ENCODE measurements at places on chromosomes 13 and 19.

DNA sequence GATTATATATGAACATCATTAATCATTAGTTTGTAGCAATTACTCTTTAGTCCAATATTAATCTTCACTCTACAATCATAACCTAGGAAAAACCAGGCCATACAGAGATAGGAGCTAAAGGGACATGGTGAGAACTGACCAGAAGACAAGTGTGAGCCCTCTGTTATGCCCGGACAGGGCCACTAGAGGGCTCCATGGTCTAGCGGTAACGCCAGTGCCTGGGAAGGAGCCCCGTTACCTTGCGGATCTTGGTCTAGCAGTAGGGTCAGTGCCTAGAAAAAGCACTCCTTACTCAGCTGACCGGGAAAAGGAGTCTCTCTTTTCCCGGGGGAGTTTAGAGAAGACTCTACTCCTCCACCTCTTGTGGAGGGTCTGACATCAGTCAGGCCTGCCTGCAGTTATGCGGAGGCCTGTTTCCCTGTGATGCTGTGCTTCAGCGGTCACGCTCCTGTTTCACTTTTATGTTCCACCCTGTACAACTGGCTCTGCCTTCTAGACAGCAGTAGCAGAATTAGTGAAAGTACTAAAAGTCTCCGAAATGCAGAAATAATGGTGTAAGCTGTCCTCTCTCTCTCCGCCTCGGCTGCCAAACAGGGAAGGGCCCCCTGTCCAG, 13.8 kb downstream of the OR7D4 start:
- DNase-seq: peak; percentile 77

DNA sequence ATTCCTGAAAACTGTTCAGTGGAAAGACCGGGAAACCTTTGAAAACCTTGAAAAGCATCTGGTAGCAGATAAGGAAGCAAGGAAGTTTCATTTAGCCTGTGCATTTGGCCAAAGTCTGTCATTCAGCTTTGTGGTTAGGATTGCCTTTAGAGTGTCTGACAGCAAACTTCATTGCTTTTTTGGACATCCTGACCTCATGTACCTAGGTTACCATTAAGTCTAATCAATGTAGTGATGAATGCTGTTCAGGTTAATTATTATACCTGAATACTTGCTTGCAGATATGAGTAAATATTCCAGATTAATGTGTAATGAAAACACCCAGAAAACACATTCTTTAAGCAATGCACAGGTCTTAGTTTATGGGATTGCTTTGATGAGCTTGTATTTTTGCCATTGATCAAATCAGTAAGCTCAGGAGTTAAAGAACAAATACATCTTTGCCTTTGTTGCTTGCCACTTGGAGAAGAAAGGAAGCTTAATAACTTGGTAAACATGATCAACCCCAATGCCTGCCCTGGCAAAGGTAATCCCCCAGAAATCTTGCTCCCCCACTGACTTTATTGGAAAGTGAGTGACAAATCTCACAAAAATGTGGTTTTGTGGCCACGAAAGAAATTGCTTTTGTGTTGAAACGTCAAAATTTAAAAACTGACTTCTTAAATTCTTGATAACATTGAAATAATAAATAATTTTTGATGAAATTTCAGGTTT, 87.4 kb downstream of the SLC15A1 start:
- no peak for DNase-seq

DNA sequence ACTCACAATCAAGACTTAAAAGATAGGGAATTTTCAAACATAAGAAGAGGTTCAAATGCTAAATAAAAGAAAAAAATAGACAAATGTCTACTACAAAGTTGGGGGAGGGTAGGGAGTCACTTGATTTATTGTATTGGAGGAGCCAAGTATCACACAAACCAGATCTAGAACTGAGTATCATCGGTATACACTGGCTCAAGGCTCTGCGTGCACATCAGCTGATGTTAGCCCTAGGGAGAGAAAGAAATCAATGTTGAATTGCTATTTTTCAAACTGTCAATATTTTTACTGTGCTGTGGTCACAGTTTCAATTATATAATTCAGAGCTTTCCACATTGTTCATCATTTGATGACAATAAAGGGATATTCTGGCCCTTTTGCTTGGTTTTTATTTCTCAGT, 54.9 kb upstream of the RXFP2 start:
- DNase-seq: no peak

DNA sequence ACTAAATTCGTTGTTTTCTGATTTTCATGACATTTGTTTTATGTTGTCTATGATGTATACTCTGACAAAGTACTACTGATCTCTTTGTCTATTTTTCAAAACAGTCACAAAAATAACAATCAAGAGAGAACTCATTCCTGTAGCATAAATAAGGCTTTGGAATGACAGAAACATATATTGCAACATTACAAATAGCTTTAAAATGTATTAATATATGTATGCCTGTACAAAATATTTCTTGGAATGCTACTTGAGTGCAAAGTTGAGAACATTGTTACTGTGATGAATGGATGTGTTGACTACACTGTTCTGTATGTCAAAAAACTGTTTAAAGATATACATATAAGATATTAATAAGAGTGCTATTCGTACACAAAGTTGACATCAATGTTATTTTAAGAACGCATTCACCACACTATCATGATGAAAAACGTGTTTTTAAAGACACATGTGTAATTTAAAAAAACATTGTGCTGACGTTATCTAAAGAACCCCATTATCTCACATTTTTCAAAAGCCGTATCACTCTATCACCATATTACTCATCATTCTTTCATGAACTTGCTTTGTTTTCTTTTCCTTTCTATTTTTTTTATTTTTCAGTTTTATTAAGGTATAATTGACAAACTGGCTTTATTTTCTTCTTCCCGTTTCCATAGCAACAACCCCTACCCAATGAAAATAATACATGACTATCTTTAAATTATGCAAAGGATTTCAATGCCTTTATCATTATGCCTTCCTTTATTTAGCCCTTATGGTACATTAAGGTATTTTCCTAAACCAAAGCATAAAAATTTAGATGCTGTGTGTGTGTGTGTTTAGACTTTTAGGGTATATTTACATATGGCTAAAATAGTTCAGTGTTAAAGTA, 918.8 kb downstream of the SLITRK1 start:
- peak; percentile 41 for DNase-seq

DNA sequence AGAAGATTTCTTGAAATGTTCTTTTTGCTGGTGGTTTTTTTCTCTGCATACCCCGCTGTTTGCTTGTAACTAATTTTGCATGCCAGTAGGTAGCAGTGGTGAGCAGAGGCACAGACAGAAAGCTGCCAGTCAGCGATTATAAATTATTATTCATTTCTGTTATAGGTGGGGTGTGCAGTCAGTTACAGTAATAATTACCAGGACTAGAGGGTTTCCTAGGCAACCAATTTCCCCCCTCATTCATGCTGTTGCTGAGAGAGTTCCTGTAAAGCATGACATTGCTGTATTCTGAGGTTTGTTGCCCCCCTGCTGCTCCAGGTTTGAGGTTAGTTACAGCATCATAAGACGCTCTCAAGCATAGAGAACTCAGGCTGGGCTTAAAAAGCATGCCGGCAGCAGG, 104.5 kb downstream of the URI1 start:
- DNase-seq: no peak

DNA sequence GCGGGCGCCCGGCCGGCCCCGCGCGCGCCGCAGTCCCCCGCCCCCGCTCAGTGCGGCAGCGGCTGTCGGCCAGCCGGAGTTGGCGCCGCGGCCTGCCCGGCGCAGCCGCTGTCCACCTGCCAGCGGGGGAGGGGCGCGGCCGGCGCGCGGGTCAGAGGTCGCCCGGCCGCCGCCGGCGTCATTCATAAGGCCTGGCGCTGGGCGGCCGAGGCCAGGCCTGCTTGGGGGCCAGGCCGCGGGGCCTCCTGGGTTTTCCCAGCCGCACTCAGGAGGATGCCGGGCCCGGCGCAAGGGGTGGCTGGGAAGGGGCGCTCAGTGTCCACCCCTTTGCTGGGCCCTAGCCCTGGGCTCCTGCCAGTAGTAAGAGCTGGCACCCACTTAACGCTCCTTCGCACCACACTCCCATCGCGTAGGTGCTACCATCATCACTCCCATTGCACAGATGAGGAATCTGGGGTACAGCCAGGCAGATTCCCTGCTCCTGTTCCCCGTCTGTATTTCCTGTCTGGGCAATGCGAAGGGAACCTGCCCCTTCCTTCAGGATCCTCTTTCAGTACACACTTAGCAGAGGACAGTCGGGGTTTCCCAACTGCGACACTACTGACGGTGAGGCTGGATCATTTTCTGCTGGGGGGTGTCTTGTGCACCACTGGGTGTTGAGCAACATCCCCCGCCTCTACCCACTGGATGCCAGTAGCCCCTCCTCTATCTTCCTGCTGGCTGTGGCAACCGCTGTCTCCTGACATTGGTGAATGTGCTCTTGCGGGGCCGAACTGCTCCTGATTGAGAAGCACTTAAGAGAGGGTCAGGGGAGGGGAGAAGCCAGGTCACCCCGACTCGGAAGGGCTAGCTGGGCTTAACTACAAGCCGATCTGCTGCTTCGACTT, 846 bp upstream of the PRKACA start:
- peak; percentile 32 for DNase-seq

DNA sequence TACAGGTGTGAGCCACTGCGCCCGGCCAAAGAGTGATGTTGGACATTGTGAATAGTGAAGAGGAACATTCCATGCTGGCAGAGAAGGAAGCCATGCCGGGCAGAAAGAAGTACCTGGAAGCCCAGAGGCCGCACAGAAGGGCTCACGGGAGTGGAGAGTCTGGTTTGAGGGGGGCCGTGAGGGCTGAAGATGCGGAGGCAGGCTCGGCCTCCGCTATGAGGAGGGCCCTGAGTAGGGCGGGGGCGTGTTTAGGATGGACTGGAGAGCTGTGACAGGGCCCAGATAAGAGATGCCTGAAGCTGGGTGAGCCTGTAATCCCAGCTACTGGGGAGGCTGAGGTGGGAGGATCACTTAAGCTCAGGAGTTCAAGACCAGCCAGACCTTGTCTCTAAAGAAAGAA, 1.6 kb downstream of the JOSD2 start:
- DNase-seq: no peak

GRCh38 chr13:97191142-97191541, 31.0 kb upstream of the MBNL2 start:
- DNase-seq: no peak

GRCh38 chr13:91948736-91949135, 550.3 kb downstream of the GPC5 start:
- DNase-seq: no peak

GRCh38 chr19:12933287-12934072, at the start of gene FARSA:
FARSA (minus strand) TSS chr19:12933711; CDS start chr19:12933696, 15 bp downstream.
- peak; percentile 94 for DNase-seq

DNA sequence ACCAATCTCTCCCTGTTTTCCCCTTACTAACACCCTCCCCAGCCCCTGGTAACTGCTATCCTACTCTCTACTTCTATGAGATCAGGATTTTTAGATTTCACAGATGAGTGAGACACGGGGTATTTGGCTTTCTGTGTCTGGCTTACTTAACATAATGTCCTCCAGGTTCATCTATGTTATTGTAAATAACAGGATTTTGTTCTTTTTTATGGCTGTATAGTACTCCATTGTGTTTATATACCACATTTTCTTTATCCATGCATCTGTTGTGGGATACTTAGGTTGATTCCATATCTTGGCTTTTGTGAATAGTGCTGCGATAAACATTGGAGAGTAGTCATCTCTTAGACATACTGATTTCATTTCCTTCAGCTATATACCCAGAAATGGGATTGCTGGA, 28.5 kb upstream of the ATP11A start:
- DNase-seq: no peak

GRCh38 chr13:30620941-30621340, 3.2 kb downstream of the USPL1 start:
- DNase-seq: no peak

GRCh38 chr19:10430505-10431253, 10.3 kb downstream of the PDE4A start:
- peak; percentile 30 for DNase-seq

DNA sequence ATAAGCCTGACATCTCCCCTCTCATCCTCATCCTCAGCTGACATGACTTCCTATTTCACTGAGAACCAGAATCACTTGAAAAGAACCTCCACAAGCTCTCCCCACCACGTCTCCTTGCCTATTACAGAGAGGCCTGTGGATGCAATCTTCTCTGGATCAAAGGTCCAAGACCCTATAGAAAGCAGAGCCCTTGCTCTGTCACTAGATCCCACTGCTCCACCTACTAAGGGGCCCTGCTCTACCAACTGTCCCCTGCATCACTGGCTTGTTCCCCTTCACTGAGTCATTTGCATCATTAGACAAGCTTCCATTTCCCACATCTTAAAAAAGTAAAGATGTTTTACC, 40.8 kb downstream of the RCBTB2 start:
- no peak for DNase-seq

- no peak for DNase-seq
Observed at GRCh38 chr13:50359041-50359367, 343.8 kb downstream of the KCNRG start.

DNA sequence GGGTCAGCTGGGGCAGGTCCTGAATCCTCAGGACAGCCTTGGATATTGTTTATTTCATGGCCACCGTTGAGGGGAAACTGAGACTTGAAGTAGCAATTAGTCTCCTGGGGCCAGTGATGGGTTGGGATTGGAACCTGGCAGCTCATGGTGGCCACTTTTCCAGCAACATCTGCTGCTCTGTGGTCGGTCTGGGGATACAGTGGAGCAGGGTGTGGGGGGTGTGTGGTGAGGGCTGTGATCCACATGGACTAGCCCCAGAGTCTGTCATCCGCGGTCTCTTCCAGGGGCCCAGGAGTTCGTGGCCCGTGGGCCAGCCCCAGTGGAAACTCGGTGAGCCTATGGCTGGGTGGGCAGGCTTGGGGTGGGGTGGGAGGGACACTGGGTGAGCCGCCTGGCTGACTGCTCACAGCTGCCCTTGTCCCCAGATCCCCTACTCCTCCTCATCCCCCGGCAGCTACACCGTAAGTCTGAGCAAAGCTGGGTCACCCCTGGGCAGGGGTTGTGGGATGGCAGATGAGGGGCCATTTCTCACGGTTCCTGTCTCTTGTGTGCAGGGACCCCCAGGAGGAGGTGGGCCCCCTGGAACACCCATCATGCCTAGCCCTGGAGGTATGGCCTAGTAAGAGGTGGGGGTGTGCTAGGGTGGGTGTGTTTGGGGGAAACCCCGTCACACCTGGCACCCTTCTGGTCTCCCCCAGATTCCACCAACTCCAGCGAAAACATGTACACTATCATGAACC, 5.5 kb downstream of the ISYNA1 start:
- DNase-seq: no peak

- no peak for DNase-seq
Observed at GRCh38 chr19:41927497-41928192, 604 bp downstream of the ERFL start.
